ENCODE measurements at places on chromosomes 12 and 14.
A peak's percentile ranks its signal among the peaks of the same experiment; 100 is the strongest.

GRCh38 chr12:24864796-24865125 lies 84.1 kb downstream of the BCAT1 start:
- H3K4me1 ChIP-seq: peaks cover 12% of the 10 kb centered on the region
- DNase-seq: no peak
- no peaks in the 10 kb centered on the region for H3K27me3 ChIP-seq
- H3K4me3 ChIP-seq: no peak overlapping the region
- peak overlapping the region; percentile 43 for H3K27ac ChIP-seq
- H3K36me3 ChIP-seq: peaks cover 3% of the 10 kb centered on the region

DNA sequence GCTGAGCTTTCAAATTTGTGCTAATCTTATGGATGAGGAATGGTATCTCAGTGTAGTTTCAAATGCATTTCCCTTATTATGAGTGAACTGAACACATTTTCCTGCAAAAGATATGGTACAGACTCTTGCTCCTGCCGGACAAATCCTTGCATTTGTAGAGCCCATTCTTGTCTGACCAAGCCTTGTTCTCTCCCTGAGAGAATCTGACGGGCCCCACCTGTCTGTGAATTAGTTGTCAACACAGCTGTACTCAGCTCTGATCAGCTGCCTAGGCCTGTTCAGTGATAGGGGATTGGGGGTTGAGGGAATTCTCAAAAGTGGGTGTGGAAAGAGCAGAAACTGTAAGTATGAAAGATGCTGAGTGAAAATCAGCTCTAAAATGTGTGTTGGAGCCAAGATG lies 42.8 kb upstream of the SCN8A start:
- no peak for DNase-seq
- no peak overlapping the region for H3K27ac ChIP-seq
- H3K4me3 ChIP-seq: no peak overlapping the region

DNA sequence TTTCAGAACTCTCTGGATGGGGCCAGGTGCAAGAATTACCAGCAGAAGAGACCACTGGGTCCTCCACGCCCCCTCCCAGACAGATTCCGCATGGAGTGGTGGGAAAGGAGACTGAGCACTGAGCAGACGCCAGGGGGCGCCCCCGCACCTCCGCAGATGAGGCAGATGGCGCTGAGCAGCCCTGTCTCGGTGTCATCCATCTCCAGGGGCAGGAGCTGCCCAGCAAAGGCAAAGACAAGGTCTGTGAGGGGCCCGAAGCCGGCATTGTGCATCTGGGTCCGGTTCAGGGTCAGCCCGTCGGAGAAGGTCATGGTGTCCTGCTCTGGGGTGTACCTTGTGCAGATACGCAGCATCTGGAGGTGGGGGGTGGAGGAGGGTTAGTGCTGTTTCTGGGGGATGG lies 6.3 kb upstream of the ITGB7 start:
- peak; percentile 84 for DNase-seq
- peaks cover 93% of the 10 kb centered on the region for H3K4me1 ChIP-seq
- no peak overlapping the region for H3K4me3 ChIP-seq
- peaks cover 79% of the 10 kb centered on the region for H3K36me3 ChIP-seq
- no peaks in the 10 kb centered on the region for H3K27me3 ChIP-seq

DNA sequence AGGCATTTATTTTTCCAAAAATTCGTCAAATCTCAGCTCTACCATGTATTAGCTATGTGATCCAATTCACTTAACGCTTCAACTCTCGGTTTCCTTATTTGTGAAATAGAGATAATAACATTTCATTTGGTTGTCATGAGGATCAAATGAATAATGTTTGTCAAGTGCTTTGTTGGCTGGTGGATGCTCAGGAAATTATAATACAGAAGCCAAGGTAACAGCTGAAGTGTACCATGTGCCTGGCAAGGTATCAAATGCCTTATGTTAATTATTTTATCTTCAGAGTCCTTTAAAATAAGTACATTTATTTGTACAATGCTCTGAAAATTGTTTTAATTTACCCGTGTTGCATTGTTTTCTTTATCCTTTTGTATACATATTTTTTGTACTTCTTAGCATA lies 6.1 kb upstream of the PRKCH start:
- no peak overlapping the region for H3K4me3 ChIP-seq
- DNase-seq: no peak
- H3K27me3 ChIP-seq: no peaks in the 10 kb centered on the region
- H3K27ac ChIP-seq: no peak overlapping the region
- peaks cover 3% of the 10 kb centered on the region for H3K4me1 ChIP-seq
